ENCODE measurements at places on chromosomes 3 and 15.

DNA sequence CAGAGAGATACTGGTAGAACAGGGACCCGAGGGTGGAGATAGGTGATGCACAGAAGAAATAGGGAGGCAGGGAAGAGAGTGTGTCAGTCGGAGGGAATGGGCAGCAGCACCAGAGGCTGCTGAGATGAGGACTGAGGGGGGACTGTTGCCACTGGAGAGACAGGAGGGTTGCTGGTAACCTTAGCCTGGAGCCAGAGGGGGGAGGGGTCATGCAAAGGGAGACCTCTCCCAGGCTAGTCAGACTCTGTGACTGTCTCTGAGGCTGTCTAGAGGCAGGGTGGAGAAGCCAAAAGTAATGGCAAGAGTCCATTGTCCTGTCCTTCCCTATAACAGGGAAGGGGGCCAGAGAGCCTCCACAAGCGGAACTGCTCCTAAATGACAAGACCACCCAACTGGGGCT is 2.1 kb upstream of the DLEC1 start:
- no peak for DNase-seq

DNA sequence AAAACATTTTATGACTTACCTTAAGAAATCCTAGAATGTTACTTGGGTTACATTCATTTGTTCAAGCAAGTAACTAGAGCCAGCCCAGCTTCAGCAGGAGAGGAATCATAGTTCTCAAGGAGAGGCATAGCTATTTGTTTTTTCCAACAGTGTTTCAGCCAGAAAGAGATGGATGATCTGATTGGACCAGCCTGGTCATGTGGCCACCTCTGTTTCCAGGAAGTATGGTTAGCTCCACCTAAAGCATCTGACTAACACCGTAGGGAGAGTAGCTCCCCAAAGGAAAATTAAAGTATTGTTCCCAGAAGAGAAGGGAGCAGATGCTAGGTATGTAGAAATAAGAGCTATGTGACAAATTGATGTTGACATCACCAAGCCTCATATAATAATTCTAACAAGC is 417.1 kb downstream of the TAFA4 start:
- no peak for DNase-seq

DNA sequence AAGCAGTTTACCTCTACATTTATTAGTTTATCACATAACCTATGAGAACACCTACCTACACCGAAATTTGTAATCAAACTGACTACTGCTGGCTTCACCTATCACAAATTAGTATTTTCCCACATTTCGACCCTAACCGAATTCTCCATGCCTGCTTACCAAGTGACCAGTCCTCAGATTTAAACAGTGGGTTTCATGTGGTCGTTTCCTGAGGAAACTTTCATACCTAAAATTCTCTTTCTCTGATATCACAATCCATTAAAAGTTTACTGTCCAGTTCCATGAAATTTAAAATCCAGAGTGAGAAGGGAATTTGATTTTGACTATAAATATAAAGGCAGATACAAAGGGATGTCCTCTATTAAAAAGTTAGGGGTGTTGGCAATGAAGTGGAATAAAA is 1.9 kb downstream of the PLOD2 start:
- DNase-seq, result no peak

DNA sequence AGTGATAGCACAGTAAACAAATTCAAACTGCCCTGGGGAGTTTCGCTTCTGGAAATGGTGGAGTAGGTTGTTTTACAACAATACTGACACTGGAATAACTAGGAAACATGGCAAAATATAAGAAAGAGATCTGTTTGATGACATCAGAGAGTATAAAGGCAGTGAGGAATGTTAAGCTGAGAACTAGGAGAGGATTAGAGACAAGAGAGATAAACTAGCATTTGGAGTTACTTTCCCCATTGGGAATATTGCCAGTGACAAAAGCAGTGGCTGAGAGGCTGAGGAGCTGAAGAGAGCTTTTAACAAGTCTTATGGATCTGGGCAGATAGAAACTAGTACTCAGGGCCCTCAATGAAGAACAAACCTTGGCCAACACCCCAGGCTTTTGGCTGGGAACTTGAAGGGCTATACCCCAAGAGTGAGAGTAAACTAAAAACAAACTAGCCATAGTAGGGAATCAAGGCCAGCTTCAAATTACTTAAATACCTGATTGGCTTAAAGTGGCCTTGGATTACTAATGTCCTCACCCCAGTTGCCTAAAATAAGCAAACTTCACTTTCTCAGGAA is 280.4 kb downstream of the KLF13 start:
- no peak for DNase-seq

- no peak for DNase-seq
Measured at GRCh38 chr15:55937040-55937439, 56.4 kb downstream of the NEDD4 start.
